ENCODE measurements at places on chromosomes 2 and 18. TPM values are rescaled to one million over a fixed set of nuclear protein-coding genes. Genes with fewer than 3 reads are reported as not detected.

DNA sequence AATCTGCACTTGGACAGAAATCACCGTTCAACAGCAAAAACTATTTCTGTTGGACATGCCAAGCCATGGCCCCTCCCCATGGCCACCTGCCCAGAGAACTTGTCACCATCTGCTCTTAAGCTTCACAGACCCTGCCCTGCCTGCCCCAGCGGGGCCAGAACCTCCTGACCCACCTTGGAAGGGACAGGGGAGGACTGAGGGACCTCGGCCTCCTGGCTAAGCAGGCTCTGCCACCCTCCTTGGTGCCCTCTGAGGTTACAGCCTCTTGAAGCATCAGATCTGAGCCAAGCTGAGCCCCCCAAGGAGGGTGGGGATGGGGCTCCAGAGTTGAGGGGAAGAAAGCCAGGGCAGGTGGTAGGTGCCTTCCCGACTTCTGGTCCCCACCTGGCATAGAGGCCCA lies 6.5 kb downstream of the TEX261 start:
- no peak overlapping the region for H3K27ac ChIP-seq
- no peaks in the 10 kb centered on the region for H3K36me3 ChIP-seq
- no peak overlapping the region for H3K4me3 ChIP-seq
- no peak for DNase-seq
- peaks cover 3% of the 10 kb centered on the region for H3K4me1 ChIP-seq

GRCh38 chr18:74060579-74060978 lies 87.1 kb downstream of the FBXO15 start:
- no peak overlapping the region for H3K4me3 ChIP-seq
- H3K36me3 ChIP-seq = no peaks in the 10 kb centered on the region
- H3K4me1 ChIP-seq = no peaks in the 10 kb centered on the region

DNA sequence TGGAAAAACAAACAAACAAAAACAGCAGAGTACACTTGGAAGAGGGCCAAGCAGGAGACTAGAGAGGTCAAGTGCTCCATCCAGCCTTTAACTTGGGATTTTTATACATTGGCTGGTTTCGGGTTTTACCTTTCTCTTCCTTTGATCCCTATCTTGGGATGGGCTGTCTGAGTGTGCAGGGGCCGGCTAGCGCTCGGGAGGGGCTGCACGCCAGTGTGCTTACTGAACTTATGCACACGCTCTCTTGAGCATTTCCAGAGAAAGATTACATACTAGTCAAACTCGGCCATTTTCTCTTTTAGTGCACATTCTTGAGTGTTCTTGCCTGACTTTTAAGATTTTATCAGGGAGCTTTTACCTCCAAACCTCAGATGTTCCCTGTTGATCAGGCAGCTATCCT lies 707.8 kb downstream of the DSC3 start:
- no peak for DNase-seq
- H3K27ac ChIP-seq = no peak overlapping the region
- H3K27me3 ChIP-seq = no peaks in the 10 kb centered on the region
- no peaks in the 10 kb centered on the region for H3K36me3 ChIP-seq
- H3K4me3 ChIP-seq = no peak overlapping the region

The KANSL1L gene
- 20.5 TPM for polyA plus RNA-seq
